ENCODE measurements at places on chromosomes 3 and 15. TPM values are rescaled to one million over a fixed set of nuclear protein-coding genes. Genes with fewer than 3 reads are reported as not detected.
A peak's percentile ranks its signal among the peaks of the same experiment; 100 is the strongest.

DNA sequence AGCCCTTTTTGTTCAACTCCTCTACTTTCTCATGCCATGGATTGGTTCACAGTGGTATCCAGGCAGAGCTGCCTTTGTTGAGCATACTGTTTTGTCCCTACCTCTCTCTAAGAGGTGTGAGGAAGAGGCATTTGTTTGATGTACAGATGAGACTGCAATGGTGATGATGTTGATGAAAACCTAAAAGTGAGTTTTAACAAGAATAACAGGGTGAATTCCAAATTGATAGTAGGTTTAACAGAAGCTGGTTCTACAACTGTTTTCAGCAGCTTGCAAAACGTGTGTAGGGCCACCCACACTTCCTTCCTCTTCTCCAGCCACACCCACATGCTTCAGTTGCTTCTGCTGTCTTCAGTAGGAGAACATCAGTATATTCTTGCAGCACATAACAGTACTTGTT is 10.2 kb downstream of the SNRK start:
- DNase-seq = no peak

DNA sequence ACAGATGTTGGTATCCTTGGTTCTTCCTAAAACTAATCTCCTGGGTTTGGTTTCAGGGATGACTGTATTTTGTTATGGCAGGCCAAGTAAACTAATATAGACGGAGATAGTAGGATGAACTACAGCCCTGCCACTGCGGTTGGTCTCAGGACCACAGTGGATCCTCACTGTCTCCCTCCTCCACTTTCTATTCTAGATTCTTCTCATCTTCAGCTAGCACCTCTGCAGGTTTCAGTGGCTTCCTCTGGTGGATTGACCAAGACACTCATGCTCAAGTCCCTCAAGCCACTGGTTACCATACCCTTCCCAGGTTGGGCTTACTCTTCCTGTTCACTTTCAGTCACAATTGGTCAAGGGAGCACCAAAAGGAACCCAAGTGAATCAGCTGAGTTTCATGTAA is 71.1 kb upstream of the CLDN18 start:
- no peak for DNase-seq

DNA sequence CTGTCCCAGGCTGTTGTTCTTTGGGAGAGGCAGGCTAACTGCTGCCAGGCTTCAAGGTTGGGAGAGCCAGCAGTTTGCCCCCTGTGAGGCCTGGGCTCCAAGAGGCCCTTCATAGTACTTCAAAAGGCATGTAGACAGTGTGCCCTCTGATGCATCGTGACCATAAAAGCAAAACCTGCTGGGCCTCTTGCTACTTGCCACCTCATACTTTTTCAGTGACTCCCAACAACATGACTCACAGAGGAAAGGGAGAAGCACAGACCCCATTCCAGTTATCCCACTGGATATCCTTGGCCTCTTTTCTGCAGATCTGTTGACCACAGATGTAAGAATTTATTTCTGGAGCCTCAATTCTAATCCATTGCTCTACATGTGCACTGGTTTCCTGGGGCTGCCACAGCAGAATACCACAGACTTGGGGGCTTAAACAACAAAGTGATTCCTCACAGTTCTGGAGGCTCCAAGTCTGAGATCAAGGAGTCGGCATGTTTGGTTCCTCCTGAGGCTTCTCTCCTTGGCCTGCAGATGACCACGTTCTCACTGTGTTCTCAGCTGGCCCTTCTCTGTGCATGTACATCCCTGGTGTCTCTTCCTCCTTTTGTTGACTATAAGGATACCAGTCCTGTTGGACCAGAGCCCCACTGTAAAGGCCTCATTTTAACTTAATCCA is 8.9 kb upstream of the NSMCE3 start:
- DNase-seq = no peak

DNA sequence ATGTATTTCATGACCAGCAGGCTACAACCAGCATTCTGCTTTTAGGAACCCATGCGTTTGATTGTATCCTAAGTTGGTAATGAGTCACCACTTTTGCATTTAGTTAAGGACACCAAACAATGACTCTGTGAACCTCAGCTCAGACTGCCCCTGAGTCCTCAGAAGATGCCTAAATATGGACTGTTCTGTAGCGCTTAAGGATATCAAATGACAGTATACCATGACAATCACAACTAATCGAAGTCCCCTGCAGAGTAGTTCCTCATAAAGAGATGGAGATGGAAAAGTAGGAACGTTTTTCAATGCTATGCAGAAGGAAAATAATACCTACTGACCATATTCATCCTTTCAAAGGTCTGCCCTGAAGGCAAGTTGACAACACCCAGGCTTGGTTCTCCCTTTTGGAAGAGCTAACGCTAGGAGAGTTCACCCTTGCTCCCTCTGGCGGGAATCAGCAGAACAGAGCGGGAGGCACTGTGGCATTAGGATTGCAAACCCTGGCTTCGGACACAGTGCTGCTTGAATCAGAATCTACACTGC is 508.6 kb downstream of the FHIT start:
- DNase-seq = peak; percentile 60

DNA sequence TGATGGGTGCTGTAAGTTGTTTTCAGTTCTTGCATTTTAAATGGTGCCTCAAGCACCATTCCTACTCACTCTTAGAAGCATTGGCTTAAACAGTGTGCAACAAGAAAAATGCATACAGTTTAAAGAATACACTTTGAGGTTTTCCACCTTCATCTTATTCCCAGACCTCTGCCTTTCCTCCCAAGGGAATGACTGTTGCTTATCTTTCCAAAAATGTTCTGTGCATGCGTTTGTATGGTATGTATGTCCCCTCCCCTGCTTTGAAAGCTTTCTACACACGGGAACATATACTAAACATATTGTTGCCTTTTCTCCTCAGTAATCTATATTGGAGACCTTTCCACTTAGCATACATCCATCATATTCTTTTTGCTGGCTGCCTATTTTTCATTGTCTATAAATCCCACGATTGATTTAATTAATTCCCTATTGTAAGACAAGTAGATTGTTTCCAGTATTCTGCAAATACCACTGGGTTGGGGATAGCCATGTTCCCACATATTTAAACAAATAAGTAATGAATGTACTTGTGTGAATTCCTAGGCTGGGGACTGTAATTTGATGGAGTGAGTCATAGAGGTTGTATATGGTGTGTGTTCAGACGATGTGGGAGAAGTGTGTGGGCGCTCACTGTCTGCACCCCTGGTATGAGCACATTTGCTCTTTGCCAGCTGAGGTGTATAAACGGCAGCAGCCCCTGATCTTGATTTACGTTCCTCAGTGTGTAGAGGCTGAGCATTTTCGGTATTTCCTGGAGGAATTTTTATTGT is 5.8 kb downstream of the TRAK1 start:
- no peak for DNase-seq

DNA sequence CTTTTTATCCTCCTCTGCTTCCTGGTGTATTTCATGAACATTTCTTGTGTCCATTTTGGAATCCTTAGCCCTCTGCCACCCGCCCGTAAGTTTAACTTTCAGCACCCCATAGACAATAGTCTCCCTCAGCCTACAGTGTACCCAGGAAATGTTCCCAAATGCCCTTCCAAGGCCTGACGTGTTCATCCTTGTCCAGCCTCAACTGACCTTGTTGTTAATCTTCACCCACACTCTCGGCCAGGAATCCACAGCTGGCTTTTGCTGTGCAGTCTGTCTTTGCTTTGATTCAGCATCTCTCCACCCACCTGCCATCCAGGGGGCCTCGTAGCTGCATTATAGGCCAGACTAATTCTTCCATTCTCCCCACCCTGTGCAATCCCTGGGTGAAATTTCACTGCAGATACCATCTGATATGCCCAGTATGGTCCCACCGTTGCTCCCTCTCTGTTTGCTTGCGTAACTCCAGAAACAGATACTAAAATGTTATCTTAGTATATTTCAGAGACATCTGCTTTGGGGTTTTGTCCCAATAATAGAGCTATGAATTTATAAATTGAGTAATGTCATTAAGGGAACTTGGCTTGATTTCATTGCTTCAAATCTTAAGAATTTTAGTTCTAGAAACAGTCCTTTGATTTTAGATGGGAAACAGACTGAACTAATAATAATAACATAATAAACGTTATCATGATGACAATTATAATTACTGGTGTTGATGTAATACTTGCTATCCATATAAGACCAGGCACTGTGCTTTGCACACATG is 16.6 kb downstream of the GUCA1C start:
- DNase-seq = no peak

- DNase-seq = no peak
Measured at GRCh38 chr15:80142646-80143045, 10.2 kb upstream of the FAH start.

GRCh38 chr15:101250341-101250831 is 1.5 kb downstream of the CHSY1 start:
- DNase-seq = no peak

- no peak for DNase-seq
Measured at GRCh38 chr3:182349951-182350517, 443.3 kb upstream of the ATP11B start.

DNA sequence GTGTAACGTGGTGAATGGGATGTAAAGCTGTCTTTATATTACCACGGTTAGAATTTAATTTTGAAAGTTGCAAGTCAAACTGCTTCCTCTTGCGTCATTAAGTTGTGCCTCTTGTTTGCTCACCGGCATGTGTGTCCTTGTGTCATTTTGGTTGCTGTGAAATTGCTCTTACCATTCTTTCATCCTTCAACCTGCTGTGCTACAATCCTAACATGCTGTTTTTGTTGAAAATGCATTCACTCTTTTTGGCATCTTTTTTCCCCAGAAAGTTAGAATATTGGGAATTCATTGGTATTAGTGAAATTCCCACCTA is 164.7 kb downstream of the PGPEP1L start:
- DNase-seq = no peak

DNA sequence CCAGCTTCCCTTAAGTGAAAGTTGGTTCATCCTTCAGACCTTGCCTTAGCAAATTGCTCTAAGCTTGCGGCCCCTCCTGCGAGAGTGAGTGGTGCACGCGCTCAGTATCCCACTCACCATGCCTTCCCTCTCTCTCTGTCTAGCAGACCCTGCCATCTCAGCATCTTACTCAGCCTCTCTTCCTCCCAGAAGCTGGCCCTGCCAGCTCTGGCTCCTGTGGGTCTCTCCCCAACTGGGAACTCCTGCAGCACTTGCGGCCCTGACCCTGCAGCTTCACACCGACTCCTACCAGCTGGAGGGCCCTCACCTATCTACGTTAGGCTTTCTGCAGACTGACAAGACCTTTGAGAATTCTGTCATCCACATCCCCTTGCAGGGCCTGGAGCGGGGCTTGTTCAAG is 286.1 kb upstream of the TLE3 start:
- no peak for DNase-seq

- no peak for DNase-seq
Measured at GRCh38 chr15:66802025-66803001, 100.3 kb downstream of the SMAD6 start.

DNA sequence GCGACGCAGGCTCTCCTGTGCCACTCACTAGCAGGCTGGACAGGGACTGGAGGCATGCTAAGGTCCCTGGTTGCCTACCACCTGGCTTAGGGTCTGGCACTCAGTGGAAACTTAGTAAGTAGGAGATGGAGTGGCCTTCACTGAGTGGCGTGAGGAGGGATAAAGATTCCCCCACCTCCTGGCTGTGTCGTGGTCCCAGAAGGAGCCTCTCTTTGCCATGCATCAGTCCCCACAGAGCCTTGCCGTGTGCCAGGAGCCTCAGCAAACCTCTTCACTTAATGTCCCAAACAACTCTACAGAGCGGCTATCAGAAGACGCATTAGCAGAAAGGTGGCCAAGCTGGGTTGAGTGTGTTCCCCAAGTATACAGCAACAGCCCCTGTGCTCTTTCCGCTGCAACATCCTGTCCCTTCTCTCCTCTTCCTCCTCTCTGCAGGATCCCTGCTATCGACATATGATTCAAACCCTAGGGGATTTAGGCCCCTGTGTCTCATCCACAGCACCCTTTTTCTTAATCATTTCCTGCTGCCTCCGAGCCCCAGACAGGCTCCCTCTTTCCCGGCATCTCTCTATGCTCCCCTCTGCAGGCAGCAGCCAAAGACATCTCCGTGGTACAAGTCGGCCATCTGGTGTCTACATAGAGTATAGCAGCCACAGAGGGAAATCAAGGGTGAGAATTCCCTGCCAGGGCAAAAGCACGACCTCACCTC is 66.7 kb downstream of the SLC6A1 start:
- DNase-seq = peak; percentile 64

GRCh38 chr3:11238880-11239279 is 33.3 kb upstream of the ATG7 start:
- DNase-seq = no peak

GRCh38 chr15:101133181-101133460 is 118.7 kb downstream of the CHSY1 start:
- DNase-seq = no peak

DNA sequence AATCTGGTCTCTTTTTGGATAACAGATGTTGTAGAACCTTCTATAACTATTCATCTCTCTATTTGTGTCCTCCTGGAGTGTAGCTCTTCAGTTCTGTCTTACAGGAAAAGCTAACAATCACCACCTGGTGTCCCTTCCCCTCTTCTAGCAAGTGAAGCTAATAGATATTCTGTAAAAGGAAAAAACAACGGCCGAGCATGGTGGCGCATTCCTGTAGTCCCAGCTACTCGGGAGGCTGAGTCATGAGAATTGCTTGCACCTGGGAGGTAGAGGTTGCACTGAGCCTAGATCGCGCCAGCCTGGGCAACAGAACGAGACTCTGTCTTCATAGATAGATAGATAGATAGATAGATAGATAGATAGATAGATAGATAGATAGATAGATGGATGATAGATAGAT is 779.4 kb downstream of the TUSC7 start:
- no peak for DNase-seq

- no peak for DNase-seq
Measured at GRCh38 chr15:51089699-51090453, 4.8 kb downstream of the TNFAIP8L3 start.

- DNase-seq = no peak
Measured at GRCh38 chr3:11721479-11721878, 77.8 kb upstream of the VGLL4 start.

GOLGA8O gene
- polyA plus RNA-seq = 0.07 TPM

SPTSSB gene
- polyA plus RNA-seq = 0.04 TPM

GRAMD1C gene
- polyA plus RNA-seq = 0.39 TPM

SAXO2 gene
- 0.40 TPM for polyA plus RNA-seq

GASK1A gene
- polyA plus RNA-seq = 0.62 TPM

ZNF639 gene
- 16.2 TPM for polyA plus RNA-seq

SMAD6 gene
- 0.52 TPM for polyA plus RNA-seq

KLF15 gene
- 44.0 TPM for polyA plus RNA-seq

PCSK6 gene
- 9.8 TPM for polyA plus RNA-seq

Data from psoas muscle (tissue), 8 donors.